Trophoblast cell (in vitro differentiated cells and primary cell): ENCODE measurements at places on chromosomes 7 and 10.

- H3K4me3 ChIP-seq, result no peak overlapping the region
- peaks cover 4% of the 10 kb centered on the region for H3K4me1 ChIP-seq
- H3K27me3 ChIP-seq, result peaks cover 8% of the 10 kb centered on the region
- H3K27ac ChIP-seq, result no peak overlapping the region
Measured at GRCh38 chr10:113555751-113556150, 2.9 kb downstream of the HABP2 start.

DNA sequence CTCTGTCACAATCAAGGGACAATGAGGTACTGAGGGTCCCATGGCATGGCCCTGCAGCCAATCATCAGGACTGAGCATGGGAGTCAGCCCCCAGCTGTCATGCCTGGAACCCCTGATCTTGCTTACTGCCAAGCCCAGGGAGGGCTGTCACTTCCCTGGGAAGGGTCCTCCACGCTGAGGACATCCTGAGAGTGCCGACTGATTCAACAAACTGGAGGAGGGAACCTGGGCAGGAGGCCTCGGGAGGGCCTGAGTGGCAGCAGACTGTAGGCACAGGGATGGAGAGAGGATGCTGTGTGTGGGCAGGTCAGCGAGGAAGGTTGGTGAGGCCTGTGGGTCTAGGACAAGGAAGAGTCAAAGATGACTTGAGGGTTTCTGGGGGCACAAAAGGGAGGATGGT lies 154.3 kb downstream of the ZNF248 start:
- H3K36me3 ChIP-seq, result no peaks in the 10 kb centered on the region
- no peak for DNase-seq
- H3K4me3 ChIP-seq, result peak overlapping the region; percentile 44
- no peaks in the 10 kb centered on the region for H3K4me1 ChIP-seq

DNA sequence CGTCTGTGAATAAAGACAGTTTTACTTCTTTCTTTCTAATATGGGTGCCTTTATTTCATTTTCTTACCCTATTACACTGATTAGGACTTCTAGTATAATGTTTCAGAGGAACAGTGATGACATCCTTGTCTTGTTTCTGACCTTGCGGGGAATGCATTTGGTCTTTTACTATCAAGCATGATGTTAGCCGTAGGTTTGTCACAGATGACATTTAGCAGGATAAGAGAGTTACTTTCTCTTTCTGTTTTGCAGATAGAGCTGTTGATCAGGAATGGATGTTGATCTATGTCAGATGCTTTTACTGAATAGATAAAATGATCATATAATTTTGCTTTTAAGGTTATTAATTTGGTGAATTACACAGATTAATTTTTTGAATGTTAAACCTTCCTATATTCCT lies 6.6 kb upstream of the IGFBP3 start:
- no peak overlapping the region for H3K4me3 ChIP-seq
- no peaks in the 10 kb centered on the region for H3K36me3 ChIP-seq
- DNase-seq, result no peak
- no peak overlapping the region for H3K27ac ChIP-seq

DNA sequence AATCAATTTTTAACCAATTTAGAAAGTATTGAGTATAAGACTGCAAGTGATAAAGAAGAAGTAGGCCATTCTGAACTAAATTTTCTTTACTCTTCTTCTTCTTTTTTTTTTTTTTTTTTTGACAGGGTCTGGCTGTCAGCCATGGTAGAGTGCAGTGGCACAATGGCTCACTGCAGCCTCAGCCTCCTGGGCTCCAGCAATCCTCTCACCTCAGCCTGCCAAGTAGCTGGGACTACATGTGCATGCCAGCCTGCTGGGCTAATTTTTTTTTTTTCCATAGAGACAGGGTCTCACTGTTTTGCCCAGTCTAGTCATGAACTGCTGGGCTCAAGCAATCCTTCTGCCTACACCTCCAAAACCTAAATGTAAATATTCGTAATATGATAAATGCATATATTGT lies 63.2 kb downstream of the DGKB start:
- no peaks in the 10 kb centered on the region for H3K4me1 ChIP-seq
- no peak for DNase-seq
- H3K27ac ChIP-seq, result no peak overlapping the region
- H3K4me3 ChIP-seq, result no peak overlapping the region
- no peaks in the 10 kb centered on the region for H3K27me3 ChIP-seq
- H3K36me3 ChIP-seq, result no peaks in the 10 kb centered on the region

DNA sequence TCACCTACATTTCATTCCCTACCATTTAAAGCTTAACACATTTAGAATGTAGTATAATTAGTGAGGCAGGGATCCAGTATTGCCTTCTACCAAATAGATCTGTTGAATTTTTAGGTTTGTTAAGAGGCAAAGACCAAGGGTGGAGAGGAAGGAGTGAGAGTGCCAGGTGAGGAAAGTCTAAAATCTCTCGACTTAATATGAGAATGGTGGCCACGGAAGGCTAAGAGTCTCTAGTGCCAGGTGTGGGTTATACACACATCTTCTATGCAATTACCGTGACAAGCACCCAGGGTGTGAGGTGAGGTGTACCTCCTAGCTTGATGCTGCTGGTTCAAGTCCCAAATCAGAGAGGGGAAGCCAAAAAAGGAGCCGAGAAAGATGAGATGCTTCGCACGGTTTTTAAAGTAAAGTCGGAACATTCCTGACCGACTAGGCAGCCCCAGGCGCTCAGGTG lies 439 bp downstream of the IQUB start:
- H3K36me3 ChIP-seq, result no peaks in the 10 kb centered on the region
- DNase-seq, result peak; percentile 6
- peaks cover 2% of the 10 kb centered on the region for H3K4me1 ChIP-seq
- H3K27me3 ChIP-seq, result no peaks in the 10 kb centered on the region
- peak overlapping the region; percentile 74 for H3K4me3 ChIP-seq

- H3K27ac ChIP-seq, result no peak overlapping the region
- H3K36me3 ChIP-seq, result peaks cover 10% of the 10 kb centered on the region
- peak overlapping the region; percentile 95 for H3K4me3 ChIP-seq
Measured at GRCh38 chr7:99551334-99551733, 580 bp downstream of the FAM200A start.

DNA sequence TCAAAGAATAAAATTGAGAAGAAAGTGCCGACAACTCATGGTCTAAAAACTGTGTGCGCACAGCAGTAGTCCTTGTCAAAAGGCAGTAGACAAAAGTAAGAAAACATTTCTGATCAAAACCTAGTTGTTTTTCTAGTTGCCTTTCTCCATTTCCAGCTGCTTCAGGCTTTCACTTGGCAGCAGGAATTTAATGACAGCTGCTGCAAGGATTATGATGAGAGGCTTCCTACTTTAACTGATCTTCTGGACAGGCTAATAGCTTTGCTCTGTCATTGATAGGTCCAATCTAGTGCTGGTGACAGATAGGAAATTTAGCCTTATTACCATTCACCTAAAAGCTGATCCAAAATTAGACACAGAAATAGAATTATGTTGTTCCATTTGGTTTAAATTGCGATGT lies 110.7 kb upstream of the SEMA3C start:
- H3K27me3 ChIP-seq, result no peaks in the 10 kb centered on the region
- H3K36me3 ChIP-seq, result no peaks in the 10 kb centered on the region
- no peak overlapping the region for H3K27ac ChIP-seq
- no peak for DNase-seq

DNA sequence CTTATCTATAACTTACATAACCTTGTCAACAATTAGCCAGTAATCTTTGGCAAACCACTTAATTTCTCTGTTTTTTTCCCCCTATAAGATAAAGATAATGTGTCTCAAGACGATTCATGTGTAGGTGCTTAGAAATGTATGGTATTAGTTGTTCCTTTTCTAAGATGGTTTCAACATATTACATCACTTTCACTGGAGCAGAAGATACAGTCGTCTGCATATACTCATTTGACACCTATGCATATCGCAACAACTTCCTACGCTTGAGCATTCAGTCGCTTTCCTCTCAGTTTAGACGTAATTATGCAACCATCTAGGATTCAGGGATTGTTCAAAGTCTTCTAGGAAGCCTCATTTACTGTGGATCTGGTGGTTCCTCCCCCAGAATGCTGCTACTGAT lies 396.7 kb downstream of the PHTF2 start:
- H3K27me3 ChIP-seq, result no peaks in the 10 kb centered on the region
- peak; percentile 7 for DNase-seq
- H3K36me3 ChIP-seq, result no peaks in the 10 kb centered on the region
- H3K4me3 ChIP-seq, result no peak overlapping the region

- no peaks in the 10 kb centered on the region for H3K27me3 ChIP-seq
- no peaks in the 10 kb centered on the region for H3K36me3 ChIP-seq
- H3K27ac ChIP-seq, result no peak overlapping the region
- no peaks in the 10 kb centered on the region for H3K4me1 ChIP-seq
- H3K4me3 ChIP-seq, result no peak overlapping the region
Measured at GRCh38 chr7:8177109-8177933, 84.6 kb downstream of the ICA1 start.

GRCh38 chr7:64774204-64774842 lies 19.9 kb upstream of the ZNF138 start:
- DNase-seq, result no peak
- no peaks in the 10 kb centered on the region for H3K36me3 ChIP-seq
- no peaks in the 10 kb centered on the region for H3K27me3 ChIP-seq
- no peak overlapping the region for H3K4me3 ChIP-seq

DNA sequence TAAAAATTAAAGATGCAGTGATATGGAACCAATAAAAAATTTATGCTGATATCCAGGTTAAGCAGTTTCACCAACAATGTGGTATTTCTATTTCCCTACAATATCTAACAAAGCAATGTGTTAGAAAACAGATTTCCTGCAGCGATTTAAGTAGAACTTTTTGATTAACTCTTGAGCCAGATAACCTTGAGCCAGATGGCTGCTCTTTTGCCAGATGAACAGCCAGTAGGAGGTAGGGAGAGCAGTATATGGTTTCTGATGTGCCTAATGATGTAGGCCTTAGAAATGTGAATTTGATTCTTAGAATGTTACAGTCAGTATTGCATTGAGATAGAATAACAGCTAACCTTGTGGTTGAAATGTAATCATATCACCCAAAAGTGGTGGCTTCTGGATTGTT lies 31.1 kb downstream of the STAMBPL1 start:
- no peaks in the 10 kb centered on the region for H3K27me3 ChIP-seq
- DNase-seq, result no peak
- peaks cover 5% of the 10 kb centered on the region for H3K4me1 ChIP-seq
- H3K4me3 ChIP-seq, result no peak overlapping the region
- H3K27ac ChIP-seq, result no peak overlapping the region

DNA sequence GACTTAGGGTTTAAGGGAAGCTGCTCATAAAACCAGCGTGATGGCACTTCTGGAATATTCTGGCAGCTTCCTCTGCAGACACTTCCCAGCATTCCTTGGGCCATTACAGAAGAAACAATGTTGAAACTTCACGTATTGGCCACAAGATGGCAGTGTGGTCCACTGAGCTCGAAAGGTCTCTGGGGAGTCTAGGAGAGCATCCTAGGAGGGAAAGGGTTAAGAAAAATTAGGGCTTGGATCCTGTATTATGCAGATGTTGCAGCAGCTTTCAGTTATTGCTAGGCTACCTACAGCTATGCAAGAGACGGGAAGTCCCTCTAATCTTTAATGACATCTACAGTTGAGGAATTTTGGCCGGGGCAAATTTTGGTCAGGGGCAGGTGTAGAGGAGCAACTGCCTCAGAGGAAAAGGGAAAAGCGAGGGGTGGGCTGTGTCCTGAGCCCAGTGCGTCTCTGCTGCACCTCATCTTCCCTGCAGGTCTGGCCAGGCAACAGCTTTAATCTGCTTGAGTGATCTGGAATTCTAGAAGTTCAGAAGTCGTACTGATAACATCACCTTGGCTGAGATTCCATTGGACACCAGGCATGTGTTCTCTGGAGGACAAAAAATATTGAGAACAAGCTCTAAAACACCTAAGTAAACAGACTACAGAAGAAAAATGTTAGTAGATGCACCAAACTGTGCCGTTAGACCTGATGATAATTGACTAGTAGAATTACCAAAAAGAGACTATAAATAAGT lies 220.8 kb upstream of the PRSS58 start:
- H3K36me3 ChIP-seq, result no peaks in the 10 kb centered on the region
- peak; percentile 67 for DNase-seq
- no peak overlapping the region for H3K27ac ChIP-seq
- peaks cover 4% of the 10 kb centered on the region for H3K4me1 ChIP-seq
- H3K4me3 ChIP-seq, result no peak overlapping the region
